ENCODE measurements at places on chromosomes 5 and 9.

- no peak for DNase-seq
These were observed 34.5 kb downstream of the NIPSNAP3B start for GRCh38 chr9:104798209-104798995.

GRCh38 chr5:83072966-83073365 is 4.2 kb downstream of the TMEM167A start:
- DNase-seq = no peak

GRCh38 chr5:55918087-55919035 is 67.2 kb downstream of the IL31RA start:
- no peak for DNase-seq

- DNase-seq = no peak
These were observed 27.1 kb downstream of the CYSTM1 start for GRCh38 chr5:140202078-140202477.

- no peak for DNase-seq
These were observed 378.0 kb downstream of the MLLT3 start for GRCh38 chr9:20244271-20244670.

DNA sequence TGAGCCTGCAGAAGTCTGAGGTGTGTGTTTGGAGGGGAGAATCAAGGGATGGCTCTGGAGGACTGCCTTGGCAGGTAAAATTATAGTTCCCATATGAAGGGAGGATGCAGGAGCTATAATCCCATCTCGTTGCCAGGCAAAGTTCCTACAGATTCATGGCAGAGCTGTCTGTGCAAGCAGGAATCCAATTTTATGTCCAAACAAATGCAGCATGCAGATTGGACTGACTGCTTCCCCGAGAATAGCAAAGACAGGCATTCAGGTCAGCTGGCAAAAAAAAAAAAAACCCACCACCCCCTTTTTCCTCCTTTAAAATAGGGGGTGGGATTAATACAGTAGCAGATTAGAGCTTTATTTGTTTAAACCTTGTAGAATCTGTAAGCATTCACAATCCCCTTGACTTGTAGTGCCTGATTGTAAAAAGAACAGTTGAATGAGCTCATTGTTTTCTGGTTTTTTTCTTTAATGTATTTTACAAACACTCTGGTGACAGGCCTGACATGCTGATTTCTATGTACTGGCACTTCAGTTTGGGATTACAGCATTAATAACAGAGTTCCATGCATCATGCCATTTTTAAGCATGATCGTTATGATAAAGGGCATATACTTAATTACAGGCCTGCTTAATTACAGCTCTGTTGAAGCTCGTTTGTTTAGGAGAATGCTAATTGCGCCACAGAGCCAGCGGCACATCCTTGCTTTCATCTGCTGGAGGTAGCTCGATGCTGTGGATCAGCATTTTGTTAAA is 141.4 kb upstream of the LMX1B start:
- DNase-seq = no peak

- no peak for DNase-seq
These were observed 3.6 kb downstream of the WNK2 start for GRCh38 chr9:93187574-93187973.

DNA sequence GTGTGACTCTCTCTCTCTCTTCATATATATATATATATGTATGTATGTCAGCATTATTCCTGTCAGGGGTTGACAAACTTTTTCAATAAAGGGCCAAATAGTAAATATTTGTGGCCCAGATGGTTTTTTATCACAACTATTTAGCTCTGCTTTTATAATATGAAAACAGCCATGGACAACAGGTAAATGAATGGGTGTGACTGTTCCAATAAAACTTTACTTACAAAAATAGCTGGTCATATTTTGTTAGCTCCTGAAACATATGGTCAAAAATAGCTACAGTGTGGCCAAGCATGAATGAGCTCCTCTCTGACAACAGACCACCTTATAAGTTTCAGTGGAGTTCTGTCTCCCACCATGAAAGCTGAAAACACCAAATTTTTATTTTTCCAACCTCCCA is 21.6 kb downstream of the RAPGEF6 start:
- DNase-seq = no peak

- DNase-seq = no peak
These were observed 673.8 kb downstream of the PRELID2 start for GRCh38 chr5:145161391-145161790.

DNA sequence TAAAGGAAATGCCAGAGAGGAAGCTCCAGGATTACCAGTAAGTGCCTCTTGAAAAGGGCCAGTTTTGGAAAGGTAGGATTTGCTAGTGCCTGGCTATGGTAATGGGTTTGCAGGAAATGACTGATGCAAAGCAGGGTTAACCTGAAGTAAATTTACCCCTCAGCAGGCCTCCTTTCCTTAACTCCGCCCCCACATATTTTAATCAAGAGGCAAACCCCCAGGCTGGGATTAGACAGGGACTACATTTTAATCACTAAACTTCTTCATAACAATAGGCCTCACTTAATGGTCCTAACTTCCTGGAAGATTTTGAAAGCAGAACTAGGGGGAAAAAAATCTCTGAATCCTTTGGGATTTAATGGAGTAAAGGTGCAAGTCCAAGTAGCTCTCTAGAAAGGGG is 10.2 kb upstream of the SLC1A3 start:
- DNase-seq = no peak

DNA sequence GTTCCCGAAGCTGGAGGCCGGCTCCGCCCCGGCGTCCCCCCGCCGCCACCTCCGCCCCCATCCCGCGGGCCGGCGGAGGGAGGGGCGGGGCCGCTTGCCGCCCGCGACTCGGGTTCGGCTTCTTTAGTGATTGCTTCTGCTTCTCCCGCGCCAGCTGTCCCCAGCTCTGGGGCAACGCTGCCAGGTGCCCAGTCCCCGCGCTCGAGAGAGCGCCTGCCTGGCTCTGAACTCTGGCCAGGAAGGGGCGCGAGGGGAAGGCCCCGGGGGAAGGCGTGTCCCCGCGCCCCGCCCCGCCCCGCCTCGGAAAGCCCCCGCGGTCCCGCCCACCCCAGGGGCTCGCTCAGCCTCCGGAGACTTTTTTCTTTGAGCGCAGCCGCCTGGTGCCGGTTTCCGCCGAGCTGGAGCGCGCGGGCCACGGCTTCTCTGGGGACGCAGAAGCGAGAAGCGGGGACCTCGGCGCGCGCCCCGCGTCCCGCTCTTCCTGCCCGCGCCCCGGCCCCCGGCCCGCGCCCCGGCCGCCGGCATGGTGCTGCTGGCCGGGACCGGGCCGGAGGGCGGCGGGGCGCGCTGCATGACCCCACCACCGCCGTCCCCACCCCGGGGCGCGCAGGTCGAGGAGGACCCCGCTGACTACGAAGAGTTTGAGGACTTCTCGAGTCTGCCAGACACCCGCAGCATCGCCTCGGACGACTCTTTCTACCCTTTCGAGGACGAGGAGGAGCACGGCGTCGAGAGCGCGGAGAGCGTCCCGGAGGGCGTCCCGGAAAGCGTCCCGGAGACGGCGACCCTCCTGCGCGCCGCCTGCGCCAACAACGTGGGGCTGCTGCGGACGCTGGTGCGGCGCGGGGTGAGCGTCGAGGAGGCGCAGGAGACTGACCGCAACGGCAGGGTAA is at the start of gene ANKRD33B:
Gene ANKRD33B, plus strand, starts transcription at position 126 of the 893 bp plus-strand sequence. Its CDS starts 398 bp downstream, at position 524.
- peak; percentile 33 for DNase-seq
